Hepatocyte (in vitro differentiated cells): ENCODE measurements at places on chromosomes 16 and 17. TPM values are rescaled to one million over a fixed set of nuclear protein-coding genes. Genes with fewer than 3 reads are reported as not detected.

TBC1D26 gene
- 0.40 and 1.7 TPM in 2 replicates for total RNA-seq

IL21R gene
- 0.10 and 0.16 TPM in 2 replicates for total RNA-seq

ABCA9 gene
- total RNA-seq: 0.60 and 6.6 TPM in 2 replicates

GCGR gene
- 2.4 and 2.9 TPM in 2 replicates for total RNA-seq

PLK1 gene
- total RNA-seq: 3.2 and 5.0 TPM in 2 replicates

SMIM5 gene
- total RNA-seq: 4.1 and 4.5 TPM in 2 replicates
